Dorsolateral prefrontal cortex (tissue), 122 donors: ENCODE measurements at places on chromosomes 12 and 14. TPM values are rescaled to one million over a fixed set of nuclear protein-coding genes. Genes with fewer than 3 reads are reported as not detected.

The CD4 gene
- total RNA-seq, result 13.0 TPM

The SPIC gene
- total RNA-seq, result not detected

The ETFBKMT gene
- 6.7 TPM for total RNA-seq

The SERPINA12 gene
- not detected for total RNA-seq

The OVCH1 gene
- total RNA-seq, result 2.5 TPM

The MAP1LC3B2 gene
- 9.0 TPM for total RNA-seq

The ITGB7 gene
- 2.2 TPM for total RNA-seq

The SYNDIG1L gene
- total RNA-seq, result 2.9 TPM

The GALNT6 gene
- total RNA-seq, result 7.2 TPM

The SP7 gene
- total RNA-seq, result 0.48 TPM

The LIN7A gene
- total RNA-seq, result 25.0 TPM
